ENCODE measurements at places on chromosomes 1 and 21. TPM values are rescaled to one million over a fixed set of nuclear protein-coding genes. Genes with fewer than 3 reads are reported as not detected.

GRCh38 chr1:177858332-177858821 is 111.5 kb downstream of the SEC16B start:
- H3K27ac ChIP-seq, result no peak overlapping the region
- DNase-seq, result peak; percentile 48
- H3K4me1 ChIP-seq, result peaks cover 6% of the 10 kb centered on the region
- no peak overlapping the region for H3K4me3 ChIP-seq

DNA sequence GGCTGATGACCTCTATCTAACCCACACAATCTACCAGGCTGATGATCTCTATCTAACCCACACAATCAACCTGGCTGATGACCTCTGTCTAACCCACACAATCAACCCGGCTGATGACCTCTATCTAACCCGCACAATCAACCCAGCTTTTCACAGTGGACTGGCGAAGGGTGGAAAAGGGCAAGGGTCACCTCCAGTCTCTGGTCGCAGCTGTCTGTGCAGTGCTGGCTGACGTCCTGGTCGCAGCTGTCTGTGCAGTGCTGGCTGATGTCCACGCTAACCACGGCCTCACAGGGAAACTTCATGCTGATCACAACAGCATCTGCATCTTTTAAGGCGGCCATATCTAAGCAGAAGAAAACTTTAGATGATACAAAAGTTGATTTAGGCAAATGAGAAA is 12.2 kb upstream of the CCDC27 start:
- no peak overlapping the region for H3K4me3 ChIP-seq
- peaks cover 100% of the 10 kb centered on the region for H3K36me3 ChIP-seq
- H3K4me1 ChIP-seq, result peaks cover 16% of the 10 kb centered on the region
- H3K27me3 ChIP-seq, result no peaks in the 10 kb centered on the region
- DNase-seq, result no peak
- no peak overlapping the region for H3K27ac ChIP-seq

DNA sequence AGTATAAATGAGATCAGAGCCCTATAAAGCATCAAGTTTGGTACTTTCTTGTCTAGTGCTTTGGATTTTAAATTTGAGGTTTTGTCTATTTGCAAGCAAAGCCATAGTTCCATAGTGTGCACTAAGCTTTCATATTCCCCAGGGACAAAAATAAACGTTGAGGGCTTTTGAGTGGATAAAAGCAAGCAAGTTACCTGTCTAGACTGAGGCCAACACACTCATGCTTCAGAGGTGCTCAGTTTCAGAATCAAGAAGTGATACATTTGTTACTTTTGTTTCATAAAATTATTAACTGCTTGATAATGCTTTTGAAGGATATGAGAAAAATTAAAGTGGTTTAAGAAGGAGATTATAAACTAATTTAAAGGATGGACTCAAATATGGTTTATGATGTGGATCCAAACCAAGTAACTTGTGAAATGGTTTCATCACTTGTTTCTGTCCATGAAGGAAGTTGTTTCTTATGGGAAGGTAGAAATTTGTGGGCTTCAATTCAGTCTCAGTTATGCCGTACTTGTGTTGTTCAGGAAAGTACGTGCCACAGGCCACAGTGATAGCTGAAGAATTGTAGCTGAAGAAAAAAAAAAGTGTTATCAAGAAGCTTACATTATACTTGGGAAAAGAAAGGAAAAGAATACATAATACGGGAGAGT is 71.2 kb downstream of the CHRM3 start:
- no peak overlapping the region for H3K4me3 ChIP-seq
- H3K27ac ChIP-seq, result peak overlapping the region; percentile 8
- peaks cover 12% of the 10 kb centered on the region for H3K4me1 ChIP-seq
- no peaks in the 10 kb centered on the region for H3K27me3 ChIP-seq

The PKP1 gene
- total RNA-seq, result 3.5 TPM

The NBPF10 gene
- total RNA-seq, result 2.9 TPM

DNA sequence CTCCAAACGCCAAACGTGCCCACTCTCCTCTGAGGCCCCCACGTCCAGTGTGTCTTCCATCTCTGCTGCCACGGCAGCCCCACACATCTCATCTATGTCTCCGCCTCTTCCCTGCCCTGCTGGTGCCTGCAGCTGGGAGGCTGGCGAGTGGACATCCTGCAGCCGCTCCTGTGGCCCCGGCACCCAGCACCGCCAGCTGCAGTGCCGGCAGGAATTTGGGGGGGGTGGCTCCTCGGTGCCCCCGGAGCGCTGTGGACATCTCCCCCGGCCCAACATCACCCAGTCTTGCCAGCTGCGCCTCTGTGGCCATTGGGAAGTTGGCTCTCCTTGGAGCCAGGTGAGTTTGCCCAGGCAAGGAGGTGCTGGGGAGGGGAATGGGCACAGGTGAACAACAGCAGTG is 8.6 kb downstream of the ADAMTSL4 start:
- DNase-seq, result no peak
- no peaks in the 10 kb centered on the region for H3K27me3 ChIP-seq
- no peaks in the 10 kb centered on the region for H3K36me3 ChIP-seq
- H3K27ac ChIP-seq, result peak overlapping the region; percentile 100
- no peak overlapping the region for H3K4me3 ChIP-seq
- peaks cover 67% of the 10 kb centered on the region for H3K4me1 ChIP-seq

GRCh38 chr1:93605812-93606512 is 75.7 kb downstream of the BCAR3 start:
- DNase-seq, result no peak
- H3K4me1 ChIP-seq, result peaks cover 51% of the 10 kb centered on the region
- no peaks in the 10 kb centered on the region for H3K27me3 ChIP-seq
- no peak overlapping the region for H3K4me3 ChIP-seq
